T-helper 9 cell (primary cell): ENCODE measurements at places on chromosomes 16 and 17.

- no peak for DNase-seq
Measured at GRCh38 chr16:5916711-5917191, 819.2 kb upstream of the EEF2KMT start.

DNA sequence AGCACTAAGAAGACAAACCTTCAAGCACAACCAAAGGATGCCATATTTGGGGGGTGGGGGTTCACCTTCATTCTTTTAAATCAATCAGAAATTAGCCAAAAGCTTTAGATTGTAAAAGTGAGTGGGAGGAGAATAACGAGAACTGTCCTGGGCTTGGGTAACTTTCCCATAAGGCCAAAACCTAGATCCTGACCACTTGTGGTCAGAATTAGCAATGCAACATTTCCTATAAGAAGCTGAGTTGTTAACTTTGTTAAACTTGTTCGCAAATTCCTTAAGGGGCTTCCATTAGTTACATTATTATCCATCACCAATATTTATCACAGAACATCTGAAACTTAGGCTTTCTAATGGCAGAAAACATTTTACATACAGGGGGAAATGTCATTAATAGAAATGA lies 25.1 kb downstream of the STAT5B start:
- no peak for DNase-seq

- no peak for DNase-seq
Measured at GRCh38 chr16:19923396-19923795, 38.7 kb upstream of the GPRC5B start.

DNA sequence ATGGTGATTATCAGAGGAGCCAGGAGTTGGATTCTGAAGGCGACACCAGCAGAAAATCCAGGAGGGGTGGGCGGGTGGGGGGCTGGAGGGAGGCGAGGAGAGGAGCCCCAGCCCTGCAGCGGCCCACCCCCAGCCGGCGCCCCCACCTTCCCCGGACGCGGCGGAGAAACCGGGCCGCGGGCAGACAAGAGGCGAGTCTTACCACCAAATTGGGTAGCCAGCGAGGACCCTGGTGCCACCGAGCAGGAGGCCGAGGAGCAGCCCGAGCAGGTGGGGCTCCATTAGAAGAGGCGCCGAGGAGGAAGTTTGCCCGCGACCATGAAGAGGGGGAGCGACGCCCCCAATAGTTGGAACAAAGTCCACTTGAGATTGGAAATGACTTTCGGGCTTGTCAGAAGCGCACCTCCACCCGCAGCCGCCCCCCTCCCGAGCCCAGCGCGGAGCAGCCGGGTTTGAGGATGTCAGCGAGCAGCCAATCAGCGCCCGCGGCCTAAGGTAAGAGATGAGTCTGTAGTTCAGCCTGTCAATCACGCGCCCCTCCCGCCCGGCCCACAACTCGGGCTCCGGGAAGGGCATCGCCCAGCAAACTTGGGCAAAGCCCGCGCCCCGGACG lies at the start of gene WNT3:
Gene WNT3 (minus strand): TSS at position 377 of the 613 bp plus-strand sequence. CDS start 95 bp downstream, at position 282.
- DNase-seq: peak; percentile 19

DNA sequence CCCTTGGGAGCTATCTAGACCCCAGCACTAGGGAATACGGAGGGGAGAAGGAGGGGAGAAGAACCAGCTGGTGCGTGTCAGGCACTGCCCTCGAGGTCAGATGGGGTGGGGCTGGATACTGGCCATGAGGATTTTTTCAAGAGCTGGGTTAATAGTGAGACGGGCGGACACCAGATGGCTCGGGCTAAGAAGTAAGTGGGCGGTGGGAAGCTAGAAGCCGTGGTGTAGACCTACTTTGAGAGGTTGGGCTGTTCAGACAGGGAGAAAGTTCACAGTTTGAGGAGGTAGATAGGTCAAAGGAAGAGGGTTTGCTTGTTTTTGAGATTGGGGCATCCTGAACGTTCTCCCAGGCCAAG lies 303.8 kb downstream of the SEC14L1 start:
- no peak for DNase-seq

DNA sequence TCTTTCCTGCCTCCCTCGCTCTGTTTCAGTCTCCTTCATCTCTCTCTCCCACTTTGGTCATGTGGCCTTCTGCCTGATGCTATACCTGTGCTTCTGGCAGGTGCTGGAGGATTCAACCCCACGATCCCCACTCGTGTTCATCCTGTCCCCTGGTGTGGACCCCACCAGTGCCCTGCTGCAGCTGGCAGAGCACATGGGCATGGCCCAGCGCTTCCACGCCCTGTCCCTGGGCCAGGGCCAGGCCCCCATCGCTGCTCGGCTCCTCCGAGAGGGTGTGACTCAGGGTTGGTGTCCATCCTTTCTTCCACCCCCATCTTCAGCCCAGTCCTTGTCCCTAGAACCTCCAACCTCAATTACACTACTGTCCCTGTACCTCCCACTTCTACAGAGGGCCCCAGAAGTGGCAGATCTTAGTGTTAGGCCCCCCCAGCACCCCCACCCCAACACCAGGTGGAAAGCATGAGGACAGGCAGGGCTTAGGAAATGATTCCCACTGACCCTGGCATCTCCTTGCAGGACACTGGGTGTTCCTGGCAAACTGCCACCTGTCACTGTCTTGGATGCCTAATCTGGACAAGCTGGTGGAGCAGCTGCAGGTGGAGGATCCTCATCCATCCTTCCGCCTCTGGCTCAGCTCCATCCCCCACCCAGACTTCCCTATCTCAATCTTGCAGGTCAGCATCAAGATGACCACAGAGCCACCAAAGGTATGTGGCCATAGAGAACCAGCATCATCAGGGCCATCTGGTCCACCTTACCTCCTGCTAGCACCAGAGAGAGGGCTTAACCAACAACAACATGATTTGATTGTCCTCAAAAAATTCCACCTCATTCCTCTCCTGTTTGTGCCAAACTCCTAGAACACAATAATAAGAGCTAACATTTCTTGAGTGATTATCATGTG lies 9.7 kb upstream of the KDM6B start:
- DNase-seq: no peak

- DNase-seq: peak; percentile 65
Measured at GRCh38 chr17:18217412-18218015, 7.9 kb upstream of the LLGL1 start.

DNA sequence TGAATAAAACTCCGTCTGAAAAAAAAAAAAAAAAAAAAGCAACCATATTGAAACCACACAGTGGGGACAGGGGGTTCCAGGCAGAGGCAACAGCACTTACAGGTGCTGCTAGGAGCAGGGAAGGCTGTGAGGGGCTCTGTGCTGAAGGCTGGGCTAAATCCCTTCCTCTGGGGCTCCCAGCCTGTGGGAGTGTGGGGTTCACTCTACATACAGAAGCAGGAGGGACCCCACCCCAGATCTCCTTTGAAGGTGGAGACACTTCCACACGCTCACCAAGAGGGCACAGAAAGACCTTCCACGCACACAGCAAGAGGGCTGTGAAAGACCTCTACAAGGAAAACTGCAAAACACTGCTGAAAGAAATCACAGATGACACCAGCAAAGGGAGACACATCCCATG lies 53.9 kb downstream of the USP22 start:
- DNase-seq: no peak

DNA sequence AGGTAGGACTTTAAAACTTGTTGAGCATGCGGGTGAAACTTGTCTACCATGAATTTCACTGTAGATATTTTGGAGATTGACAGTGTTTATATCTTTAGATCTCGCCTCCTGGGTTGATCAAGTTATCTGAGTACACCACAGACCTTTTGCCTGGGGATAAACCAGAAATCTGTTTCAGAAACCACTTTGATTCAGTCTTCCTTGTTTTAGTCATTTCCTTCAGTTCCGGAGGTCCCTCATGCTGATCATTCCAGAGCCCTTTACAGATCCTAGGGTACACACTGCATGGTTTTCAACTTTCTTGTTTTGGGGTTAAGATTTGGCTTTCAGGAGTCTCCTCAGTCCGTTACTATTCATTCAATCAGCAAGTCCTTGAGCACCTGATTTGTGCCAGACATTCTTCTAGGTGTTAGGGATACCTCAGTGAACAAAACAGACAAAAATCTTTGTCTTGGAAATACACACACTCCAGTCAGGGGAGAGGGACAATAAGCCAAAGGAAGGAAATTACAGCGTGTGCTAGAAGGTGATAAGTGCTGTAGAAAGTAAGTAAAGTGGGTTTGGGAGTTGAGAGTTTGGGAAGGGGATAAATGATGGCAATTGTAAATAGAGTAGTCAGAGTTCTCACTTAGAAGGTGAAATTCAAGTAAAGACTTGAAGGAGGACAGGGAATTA lies 12.2 kb downstream of the NOD2 start:
- DNase-seq: no peak

- DNase-seq: no peak
Measured at GRCh38 chr16:27618606-27619327, 68.8 kb downstream of the KATNIP start.

GRCh38 chr17:69547947-69548346 lies 133.4 kb downstream of the MAP2K6 start:
- no peak for DNase-seq

- no peak for DNase-seq
Measured at GRCh38 chr17:57670769-57671569, 74.1 kb downstream of the CCDC182 start.

DNA sequence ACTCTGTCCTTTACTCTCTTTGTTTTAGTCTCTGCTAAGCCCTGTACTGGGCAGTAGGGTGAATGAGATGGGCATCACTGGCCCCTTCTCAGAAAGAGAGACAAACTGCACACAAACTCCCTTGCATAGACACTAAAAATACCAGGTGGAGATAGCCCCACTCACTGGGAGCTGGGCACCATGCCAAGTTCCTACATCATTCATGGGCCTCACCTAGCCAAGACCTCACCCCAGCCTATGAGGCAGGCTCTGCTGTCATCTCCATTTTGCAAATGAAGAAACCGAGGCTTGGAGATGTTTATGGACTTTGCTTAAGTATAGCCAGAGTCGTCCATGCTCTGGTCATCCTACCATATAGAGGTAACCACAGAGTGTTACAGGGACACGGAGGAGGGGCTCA lies 499.8 kb upstream of the CDH11 start:
- DNase-seq: no peak

- DNase-seq: no peak
Measured at GRCh38 chr17:42111871-42112551, 503 bp downstream of the DHX58 start.

- DNase-seq: no peak
Measured at GRCh38 chr17:66240013-66240412, 10.8 kb upstream of the APOH start.

GRCh38 chr16:4058386-4058785 lies 57.9 kb downstream of the ADCY9 start:
- no peak for DNase-seq

DNA sequence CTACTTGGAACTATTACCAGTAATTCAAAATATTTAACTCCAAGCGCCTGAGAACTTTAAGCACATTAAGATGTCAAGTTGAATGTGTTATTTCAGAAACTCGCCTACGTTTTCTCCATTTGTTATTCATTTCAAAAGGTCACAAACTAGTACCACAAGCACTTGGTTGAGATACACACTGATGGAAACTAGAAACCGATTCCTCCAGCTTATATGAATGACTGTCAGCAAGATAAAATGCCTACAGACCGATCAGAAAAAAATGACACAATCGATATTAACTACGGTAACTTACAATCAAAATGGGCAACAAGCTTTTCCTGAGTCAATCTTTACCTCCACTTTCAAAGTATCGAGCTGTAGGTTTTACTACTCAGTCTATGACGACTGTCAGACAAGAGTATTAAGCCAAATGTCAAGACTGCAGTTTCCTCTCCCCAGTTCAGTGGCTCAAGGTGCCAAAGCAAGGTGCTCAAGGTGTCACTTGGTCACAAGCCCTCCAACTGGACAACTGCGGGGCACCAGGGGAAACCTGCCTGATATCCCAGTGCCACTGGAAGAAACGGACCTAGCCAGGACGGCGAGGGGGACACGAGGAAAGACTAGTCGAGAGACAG lies 678 bp downstream of the SRP68 start:
- no peak for DNase-seq

DNA sequence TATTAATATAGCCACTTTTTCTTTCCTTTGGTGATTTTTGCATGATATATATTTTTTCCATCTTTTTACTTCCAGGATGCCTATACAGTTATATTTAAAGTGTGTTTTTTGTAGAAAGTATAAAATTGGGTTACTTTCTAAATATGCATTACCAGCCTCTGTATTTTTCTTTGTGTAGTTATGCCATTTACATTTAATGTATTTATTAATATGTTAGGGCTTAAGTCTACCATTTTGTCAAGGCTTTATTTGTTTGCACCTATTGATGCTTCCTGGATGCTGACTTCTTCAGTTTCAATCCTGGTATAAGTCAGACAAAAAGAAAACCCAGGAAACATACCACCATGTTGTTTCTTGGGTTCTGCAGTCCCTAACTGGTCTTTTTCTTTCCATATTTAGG lies 911.1 kb upstream of the GOT2 start:
- no peak for DNase-seq

DNA sequence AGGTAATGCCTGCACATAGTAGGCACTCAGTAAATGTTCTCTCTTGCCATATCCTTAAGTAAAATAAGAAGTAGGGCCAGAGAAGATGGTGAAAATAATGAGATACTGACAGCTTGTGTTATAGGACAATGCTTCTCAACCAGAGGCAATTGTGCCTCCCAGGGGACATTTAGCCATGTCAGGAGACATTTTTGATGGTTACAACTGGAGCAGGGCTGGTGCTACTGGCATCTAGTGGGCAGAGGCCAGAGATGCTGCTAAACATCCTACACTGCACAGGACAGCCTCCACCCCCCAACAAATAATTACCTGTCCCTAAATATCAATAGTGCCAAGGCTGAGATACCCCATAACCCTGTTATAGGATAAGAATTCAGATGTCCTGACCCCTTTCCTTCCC lies 1.7 kb downstream of the RAD51D start:
- DNase-seq: no peak

GRCh38 chr16:57235128-57236021 lies 9.7 kb upstream of the ARL2BP start:
- DNase-seq: no peak

GRCh38 chr16:30942426-30942806 lies 6.5 kb upstream of the ORAI3 start:
- no peak for DNase-seq

DNA sequence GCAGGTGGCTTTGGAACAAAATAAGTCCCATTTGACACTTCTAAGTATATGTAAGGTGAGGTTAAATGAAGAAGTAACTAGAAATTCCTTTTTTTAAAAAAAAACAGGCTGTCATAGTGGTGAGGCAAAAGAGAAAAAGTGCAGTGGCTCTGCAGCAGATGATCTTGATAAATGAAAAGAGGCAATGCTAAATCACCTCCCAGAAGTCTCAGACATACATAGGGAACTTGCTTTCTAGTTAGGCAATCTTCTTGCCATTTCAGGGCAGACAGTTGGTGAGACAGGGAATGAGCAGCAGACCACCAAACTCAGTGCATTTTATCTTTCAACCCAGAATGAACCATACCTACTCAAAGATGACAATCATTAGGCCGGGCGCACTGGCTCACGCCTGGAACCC lies 90.8 kb downstream of the MYO1D start:
- DNase-seq: no peak

DNA sequence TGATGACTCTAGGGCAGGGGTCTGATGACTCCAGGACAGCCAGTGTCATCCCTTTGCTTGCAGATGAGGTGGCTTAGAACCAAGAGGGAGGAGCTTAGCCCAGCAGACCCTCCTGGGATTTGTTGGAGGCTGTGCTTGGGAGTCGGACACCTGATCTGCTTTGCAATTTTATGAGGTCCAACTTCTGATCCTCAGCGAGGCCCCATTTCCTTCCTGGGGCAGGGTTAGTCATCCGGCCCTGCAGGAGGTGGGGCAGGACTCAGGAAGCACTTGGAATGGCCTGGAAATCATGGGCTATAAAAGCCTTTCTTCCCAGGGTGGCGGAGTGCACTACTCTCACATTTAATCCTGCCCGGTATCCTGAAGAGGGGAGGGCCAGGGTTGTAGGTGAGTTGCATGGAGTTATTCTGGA lies 168.5 kb downstream of the MSI2 start:
- DNase-seq: no peak
